NCI-H2227 treated with DMSO at 0.1 percent for 48 hours (cell line): ENCODE measurements at places on chromosomes 1 and 21.

GRCh38 chr1:218970397-218970990, 203.2 kb upstream of the LYPLAL1 start:
- no peak for DNase-seq

DNA sequence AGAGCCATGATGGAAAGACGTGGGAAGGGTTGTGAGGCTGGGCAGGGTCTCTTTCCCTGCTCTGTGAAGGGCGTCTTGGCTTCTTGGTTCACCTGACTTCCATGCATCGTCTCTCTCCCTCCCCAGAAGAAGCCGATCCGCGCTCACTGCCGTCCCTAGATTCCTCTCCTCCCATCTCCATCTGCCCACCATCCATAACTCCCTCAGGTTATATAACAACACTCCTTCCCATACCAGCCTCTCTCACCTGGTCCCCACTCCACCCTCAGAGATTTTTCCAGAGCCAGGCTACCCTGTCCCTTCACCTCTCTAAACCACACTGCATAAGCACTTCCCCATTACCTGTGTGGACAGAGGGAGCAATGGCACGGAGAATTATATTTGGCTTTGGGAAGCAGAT, 6.0 kb downstream of the KCND3 start:
- DNase-seq: no peak

DNA sequence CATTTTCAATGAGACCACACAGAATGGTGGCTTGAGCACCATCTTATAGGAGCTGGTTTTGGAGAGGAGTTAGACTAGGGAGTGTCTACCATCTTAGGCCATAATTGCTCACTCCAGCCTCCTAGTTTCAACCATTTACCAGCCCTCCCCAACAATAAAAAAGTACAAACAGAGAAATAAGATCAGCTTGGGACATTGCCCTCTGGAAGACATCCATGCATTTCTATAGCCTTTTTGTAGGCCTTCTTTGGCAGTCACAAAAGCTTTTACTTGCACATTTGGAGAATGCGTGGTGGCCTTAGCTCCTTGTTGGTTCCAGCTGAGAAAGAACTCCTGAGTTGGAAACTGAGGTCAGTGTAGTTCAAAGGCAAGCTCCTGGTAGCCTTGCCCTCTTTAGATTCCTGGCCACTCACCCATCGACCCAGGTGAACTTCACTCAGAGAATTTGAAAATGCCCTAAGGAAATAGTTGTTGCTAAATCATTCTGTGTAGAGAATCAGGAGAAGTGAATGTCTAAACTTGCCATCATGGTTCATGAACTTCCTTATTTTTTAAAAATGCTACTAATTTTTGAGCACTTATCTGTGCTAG, 301.7 kb upstream of the PROX1 start:
- DNase-seq: no peak

- DNase-seq: no peak
These were observed 17.5 kb upstream of the TFF3 start for GRCh38 chr21:42332557-42333317.

DNA sequence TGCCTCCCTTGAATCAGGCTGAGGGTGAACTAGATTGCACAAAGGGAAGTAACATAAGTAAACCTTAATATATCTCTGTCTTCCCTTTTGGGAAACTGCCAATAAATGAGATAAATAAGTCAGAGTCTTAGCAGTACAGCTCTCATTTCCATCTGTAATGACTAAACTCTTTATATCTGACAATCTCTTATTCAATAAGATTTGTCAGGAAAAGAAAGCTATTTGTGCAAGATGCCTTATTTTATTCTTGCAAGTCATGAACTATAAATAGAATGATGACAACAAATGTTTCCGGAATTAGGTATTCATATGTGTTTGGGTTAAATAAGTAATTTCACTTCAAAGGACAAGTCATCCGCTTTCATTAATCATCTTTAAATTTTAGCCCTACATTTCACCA, 229.2 kb downstream of the PTGER3 start:
- DNase-seq: no peak

GRCh38 chr1:202953392-202953791, 4.7 kb downstream of the ADIPOR1 start:
- no peak for DNase-seq

GRCh38 chr1:99500541-99500940, 145.4 kb upstream of the PALMD start:
- no peak for DNase-seq

DNA sequence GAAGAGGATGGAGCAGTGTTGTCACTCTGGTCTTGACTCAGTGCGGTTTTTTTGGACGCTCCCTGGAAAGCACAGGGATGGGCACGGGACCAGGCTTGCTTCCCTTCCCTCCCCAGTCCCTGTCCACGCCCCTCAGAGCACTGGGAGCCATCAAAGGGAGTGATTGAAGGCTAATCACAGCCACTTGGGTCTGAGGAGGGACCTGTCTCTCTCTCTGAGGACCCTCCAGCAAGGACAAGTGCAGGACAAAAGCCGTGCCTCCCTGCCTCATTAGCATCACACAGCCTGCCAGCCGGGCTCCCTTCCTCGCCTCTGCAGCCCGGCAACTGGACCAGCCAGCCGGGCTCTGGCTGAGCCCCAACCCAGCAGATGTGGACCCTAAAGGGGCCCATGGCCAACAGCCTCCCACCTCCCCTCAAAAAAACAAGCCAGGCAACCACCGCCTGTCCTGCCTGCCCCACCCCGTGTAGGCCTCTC, 18.6 kb upstream of the PDZK1IP1 start:
- no peak for DNase-seq

GRCh38 chr1:28507247-28507645, 1.4 kb downstream of the RCC1 start:
- no peak for DNase-seq

GRCh38 chr1:197341626-197342025, 73.6 kb downstream of the CRB1 start:
- DNase-seq: no peak

DNA sequence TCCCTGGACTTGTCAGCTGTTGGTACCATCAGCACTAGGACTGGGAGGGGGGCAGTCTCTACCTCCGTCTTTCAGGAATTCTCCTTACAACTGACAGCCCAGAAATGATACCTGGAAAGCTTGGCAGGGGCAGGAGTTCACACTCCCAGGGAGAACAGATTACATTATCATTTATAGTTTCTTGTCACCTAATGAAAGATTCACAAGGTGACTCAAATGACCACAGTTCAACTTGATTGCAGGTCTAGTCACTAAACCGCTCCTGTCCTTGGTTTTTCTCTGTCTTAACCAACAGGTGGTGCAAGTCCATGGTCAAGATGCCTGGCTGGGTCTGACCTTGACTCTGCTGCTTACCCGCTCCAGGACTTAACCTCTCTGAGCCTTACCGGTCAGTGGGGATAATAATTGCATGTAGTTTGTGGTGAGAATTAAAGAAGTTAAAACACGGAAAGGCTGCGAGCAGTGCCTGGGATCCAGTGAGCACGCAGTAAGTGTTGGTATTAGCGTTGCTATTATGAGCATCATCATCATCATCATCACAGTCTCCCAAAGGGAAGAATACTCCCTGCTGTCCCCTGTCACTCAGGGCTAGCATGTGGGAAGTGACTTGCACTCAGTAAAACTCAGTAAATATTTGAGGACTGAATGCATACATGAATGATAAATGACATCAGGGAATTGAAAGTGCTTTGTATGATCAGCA, 125.3 kb upstream of the CD34 start:
- no peak for DNase-seq

DNA sequence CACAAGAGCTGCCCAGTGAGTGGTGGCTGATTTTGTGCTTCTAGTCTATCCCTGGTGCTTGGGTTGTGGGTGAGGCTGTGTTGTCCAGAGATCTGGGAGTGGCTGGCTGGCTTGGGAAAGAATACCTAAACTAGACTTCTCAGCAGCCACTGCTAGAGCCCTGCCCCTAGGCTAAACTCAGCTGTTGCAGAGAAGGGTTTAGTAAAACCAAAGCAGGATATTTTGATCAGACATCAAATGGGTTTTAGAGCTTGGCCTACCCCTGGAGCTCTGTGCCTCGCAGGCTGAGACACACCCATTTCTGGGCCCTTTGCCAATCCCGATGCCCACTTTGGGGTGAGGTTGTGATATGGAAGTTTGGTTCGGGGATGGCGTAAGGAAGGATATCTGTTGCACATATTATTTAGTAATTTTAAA, 88.5 kb downstream of the UCK2 start:
- no peak for DNase-seq

DNA sequence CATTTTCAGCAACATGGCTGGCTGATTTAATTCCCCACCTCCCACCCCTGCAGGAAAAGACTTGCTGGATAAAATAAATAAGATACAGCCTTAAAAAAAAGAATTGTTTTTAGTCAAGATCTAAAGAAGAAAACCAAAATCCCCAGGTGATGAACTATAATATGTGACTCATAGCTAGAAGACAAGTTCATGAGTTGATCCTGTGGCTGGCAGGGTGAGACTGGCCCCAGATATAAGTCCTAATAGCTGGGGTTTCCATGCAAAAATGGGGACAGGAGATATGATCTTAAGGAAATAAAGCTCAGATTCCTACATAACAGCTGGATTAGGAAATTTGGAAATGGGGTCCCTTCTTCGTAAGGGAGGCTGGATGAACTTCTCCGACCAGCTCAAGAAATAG, 21.9 kb upstream of the RGSL1 start:
- DNase-seq: no peak
